Muscle of back (tissue), 13 donors: ENCODE measurements at places on chromosomes 11 and 22.

GRCh38 chr11:87230995-87231394, 193.3 kb downstream of the TMEM135 start:
- no peak for DNase-seq

GRCh38 chr22:40240686-40241085, 63.0 kb downstream of the TNRC6B start:
- DNase-seq = no peak

- DNase-seq = no peak
Observed at GRCh38 chr11:35118906-35119305, 20.1 kb upstream of the CD44 start.

DNA sequence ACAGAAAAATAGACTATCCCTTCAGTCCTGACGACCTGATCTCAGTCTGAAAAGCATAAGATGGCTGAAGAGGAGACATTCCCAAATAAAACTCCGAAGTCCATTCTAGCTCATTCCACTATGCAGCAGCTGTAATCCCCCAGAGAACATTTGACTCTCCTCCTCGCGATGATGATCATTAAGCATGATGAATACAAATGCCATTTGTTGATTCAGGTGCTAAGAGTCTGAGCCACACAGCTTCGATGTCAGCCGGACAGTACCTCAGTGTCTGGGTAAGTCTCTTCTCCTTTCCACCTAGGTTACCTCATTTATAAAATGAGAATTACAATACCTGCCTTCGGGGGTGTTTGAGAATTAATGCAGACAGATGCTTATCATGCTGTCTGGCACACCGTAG, 94.8 kb downstream of the TENM4 start:
- no peak for DNase-seq

- DNase-seq = no peak
Observed at GRCh38 chr11:19892876-19893275, 180.2 kb downstream of the NAV2 start.

GRCh38 chr22:19419086-19419463, 12.5 kb downstream of the HIRA start:
- DNase-seq = no peak

GRCh38 chr11:38014405-38014804, 1416.4 kb upstream of the RAG2 start:
- DNase-seq = no peak

- DNase-seq = no peak
Observed at GRCh38 chr22:27558658-27559371, 242.7 kb downstream of the MN1 start.
